ENCODE measurements at places on chromosomes 11 and 22.

GRCh38 chr11:93528252-93528651, 14.9 kb downstream of the SMCO4 start:
- no peak for DNase-seq

GRCh38 chr11:117457031-117457785, 129.6 kb downstream of the CEP164 start:
- DNase-seq: peak; percentile 15

- no peak for DNase-seq
Measured at GRCh38 chr11:18368221-18368620, 26.1 kb upstream of the LDHA start.

- DNase-seq: no peak
Measured at GRCh38 chr11:93766504-93766903, 17.6 kb upstream of the MED17 start.

- no peak for DNase-seq
Measured at GRCh38 chr11:10797001-10797400, 11.7 kb downstream of the EIF4G2 start.

DNA sequence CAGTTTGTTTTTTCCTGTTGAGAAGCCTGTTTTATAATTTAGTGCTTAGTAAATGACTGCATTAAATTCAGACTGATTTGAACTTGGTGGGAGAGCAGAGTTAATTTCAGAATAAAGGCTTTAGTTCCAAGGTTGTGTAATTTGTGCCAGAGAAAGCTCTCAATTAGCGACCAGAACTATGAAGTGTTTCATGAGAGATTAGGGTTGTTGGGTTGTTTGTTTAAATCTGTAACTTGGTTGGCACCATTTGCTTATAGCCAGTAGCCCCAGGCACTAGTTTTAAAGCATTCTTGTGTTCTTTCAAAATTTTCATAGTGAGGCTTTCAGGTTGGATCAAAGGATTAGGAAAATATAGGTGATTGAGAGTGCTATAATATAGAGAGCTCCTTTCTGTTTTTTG, 25.5 kb downstream of the UVRAG start:
- DNase-seq: no peak

DNA sequence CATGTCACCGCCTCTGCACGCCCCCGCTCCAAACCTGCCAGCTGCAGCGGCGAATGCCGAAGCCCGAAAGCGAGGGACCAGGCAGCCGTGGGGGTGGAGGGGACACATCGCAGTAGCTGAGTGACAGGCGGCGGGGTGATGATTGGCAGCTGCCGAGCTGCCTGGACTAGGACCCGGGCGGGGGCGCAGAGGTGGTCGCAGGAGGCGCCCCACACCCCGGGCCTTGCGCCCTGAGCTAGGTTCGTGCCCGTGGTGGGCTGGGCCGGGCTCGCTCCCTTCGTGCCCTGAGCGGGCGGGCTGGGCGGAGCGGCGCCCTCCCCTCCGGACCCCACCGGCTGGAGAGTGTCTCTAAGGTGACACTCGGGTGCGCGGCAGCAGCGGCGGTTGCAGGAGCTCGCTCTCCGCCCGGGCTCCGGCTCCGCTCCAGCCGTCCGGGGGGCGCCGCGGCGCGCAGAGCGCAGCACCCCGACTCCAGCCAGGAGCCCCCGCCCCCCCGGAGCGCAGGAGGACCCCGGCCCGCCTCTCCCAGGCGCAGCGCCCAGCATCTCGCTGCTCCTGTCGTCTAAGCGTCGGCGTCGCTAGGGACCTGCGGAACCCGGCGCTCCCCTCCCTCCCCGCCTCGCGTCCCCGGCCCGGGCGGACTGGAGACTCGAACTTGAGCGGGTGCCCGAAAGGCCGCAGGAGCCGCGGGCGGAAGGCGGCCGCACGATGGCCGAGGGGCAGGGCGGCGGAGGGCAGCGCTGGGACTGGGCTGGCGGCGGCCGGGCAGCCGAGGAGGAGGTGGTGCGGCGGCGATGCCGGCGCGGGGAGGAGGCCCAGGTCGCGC, 14.5 kb upstream of the DGKZ start:
- peak; percentile 46 for DNase-seq

DNA sequence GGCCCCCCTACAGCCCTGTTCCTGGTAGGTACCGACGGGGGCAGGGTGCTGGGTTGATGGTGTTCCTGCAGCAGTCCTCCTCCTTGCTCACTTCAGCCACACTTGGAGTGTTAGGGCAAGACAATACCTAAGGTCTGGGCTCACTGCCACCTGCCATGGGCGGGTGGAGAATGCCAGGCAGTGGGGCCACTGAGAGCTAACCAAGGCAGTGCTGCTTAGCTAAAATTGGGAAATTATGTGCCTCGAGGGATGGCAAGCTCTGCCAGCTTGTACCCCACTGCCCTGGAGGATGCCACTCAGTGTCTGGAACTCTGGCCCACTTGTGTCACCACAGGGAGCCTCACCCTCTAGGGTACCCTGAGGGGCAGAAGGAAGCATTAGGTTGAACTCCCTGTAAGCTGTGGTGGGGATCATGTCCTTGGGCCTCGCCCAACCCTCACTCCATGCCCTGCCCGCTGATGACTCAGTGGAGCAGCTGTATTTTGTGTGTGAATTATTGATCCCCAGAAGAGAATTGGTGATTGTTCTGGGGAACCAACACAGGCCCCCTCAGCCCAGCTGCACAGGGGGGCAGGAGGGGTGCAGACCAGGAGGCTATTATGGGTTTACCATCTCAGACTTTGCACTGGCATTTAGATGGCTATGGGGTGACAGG, 17.7 kb downstream of the PHLDB1 start:
- DNase-seq: peak; percentile 61

- peak; percentile 25 for DNase-seq
Measured at GRCh38 chr22:32904044-32904443, 102.5 kb downstream of the TIMP3 start.

- peak; percentile 93 for DNase-seq
Measured at GRCh38 chr11:87859636-87860035, 315.6 kb downstream of the RAB38 start.

DNA sequence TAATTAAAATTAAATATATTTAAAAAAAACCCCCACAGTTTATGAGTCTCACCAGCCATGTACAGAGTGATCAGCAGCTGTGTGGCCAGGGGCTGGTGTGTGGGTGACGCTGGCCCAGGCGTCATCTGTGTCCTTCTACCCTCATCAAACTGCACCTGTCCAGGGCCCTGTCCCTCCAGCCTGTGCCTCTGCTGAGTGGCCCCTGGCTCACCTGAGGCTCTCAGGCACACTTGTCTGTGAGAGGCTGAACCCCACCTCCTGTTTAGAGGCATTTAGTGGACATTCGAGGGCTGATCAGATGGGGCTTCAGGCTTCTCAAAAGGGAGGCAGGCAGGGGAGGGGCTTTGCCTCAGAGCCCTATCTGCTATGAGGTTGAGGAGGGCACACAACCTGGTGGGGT, 29.9 kb upstream of the SMIM38 start:
- no peak for DNase-seq

DNA sequence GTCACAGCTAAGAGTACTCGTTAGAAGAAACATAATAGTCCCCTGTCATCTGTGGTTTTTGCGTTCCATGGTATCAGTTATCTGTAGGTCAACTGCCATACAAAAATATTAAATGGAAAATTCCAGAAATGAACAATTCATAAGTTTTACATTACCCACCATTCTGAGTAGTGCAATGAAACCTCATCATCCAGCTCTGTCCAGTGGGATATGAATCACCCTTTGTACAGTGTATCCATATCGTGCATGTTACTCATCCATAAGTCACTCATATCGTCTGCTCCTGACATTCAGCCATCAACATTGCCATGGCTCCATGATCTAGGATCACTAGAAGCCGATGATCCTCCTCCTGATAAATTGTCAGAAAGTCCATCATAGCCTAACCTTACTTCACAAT, 174.9 kb upstream of the C11orf87 start:
- DNase-seq: no peak

DNA sequence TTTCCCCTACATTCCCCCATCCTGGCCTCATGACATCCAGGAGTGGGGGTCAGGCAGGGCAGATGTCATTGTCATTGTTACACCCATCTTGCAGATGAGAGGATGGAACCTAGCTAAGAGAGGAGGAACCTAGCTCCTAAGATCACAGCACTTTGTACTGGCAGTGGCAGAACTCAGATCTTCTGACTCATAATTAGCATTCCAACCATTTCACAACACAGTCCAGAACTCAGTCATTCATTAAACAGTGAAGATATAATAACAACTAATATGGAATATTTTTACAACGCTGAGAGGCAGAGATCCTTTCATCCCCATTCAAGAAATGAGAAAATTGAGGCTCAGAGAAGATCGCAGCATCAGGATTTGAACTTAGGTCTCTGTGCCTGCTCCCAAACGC, 127.8 kb downstream of the CHST1 start:
- no peak for DNase-seq

DNA sequence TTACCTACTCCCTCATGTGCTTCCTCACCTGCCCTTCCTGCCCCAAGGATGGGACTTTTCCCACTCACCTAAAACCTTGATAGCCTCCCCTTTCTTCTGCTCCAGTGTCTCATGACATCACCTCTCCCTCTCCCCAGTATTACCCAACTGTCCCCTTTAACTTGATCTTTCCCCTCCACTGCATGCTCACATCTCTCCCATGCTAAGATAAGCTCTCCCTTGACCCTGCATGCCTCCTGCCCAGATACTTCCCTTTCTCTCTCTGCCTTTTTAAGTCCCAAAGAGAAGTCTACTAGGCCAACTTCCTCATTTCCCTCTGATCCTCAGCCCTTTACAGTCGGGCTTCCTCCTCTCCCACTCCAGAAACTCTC, 14.8 kb downstream of the CD3E start:
- DNase-seq: no peak

- no peak for DNase-seq
Measured at GRCh38 chr11:120174866-120175265, 36.0 kb upstream of the OAF start.

- DNase-seq: no peak
Measured at GRCh38 chr11:98398508-98398907, 622.2 kb upstream of the CNTN5 start.

GRCh38 chr22:44319685-44320084, 6.9 kb upstream of the SHISAL1 start:
- no peak for DNase-seq

- no peak for DNase-seq
Measured at GRCh38 chr22:39471381-39472141, 14.7 kb downstream of the MGAT3 start.

- no peak for DNase-seq
Measured at GRCh38 chr22:49518436-49518970, 309.2 kb downstream of the BRD1 start.

DNA sequence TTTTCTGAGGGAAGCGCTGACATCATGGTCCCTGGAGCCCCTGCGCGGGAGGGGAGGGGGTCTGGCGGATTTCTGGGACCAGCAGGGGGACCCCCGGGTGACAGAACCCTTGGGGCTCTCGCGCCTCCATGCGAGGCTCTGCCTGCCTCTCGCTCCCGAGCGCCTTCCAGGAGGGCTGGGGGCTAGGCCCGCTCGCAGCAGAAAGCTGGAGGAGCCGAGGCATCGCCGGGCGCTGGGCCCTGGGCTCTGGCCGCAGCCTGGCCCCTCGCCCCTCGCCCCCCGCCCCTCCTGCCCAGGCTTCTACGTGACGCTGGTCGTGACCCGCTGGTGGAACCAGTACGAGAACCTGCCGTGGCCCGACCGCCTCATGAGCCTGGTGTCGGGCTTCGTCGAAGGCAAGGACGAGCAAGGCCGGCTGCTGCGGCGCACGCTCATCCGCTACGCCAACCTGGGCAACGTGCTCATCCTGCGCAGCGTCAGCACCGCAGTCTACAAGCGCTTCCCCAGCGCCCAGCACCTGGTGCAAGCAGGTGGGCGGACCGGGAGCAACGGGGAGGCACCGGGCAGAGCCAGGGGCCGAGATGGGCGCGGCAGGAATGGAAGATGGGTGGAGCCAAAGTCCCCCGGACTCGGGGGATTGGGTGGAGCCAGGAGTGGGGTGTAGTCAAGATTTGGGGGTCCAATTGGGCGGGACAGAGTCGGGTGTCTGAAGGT, 5.4 kb downstream of the BEST1 start:
- peak; percentile 18 for DNase-seq

- no peak for DNase-seq
Measured at GRCh38 chr11:115166820-115167219, 337.4 kb downstream of the CADM1 start.

DNA sequence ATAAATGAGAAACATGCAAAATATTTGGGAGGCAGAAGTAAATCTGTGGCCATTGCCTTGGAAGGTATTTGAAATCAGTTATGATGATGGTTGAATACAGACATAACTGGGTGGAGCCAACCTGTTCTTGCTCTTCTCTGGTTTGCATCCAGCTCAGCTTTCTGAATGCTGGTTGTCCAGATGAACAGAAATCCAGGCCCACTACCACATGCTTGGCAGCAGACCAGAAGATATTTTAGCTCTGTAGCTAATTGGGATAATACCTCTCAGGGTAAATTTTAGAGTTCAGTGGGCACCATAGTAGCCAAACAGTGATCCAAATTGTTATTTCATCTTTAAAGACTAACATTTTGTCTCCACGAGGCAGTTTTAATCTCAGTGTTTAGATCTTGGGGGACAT, 308.3 kb downstream of the RAB38 start:
- peak; percentile 20 for DNase-seq

DNA sequence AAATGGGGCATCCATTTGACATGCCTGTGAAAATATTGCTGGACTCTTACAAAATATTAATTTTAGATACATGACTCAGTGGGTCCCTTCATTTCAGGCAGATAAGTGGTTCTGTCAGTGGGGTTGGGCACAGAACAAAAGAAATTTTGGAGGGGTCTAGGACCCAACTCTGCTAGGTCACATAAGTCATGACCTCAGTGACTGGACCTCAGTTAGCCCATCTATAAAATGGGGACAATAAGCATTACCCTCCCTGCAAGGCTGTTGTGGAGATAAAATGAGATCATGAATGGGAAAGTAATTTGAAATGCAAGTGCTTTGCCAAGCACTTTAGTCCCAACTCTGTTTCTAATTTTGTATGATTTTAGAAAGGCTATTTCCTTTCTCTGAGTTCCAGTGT, 23.8 kb downstream of the ADORA2A start:
- no peak for DNase-seq

- peak; percentile 29 for DNase-seq
Measured at GRCh38 chr22:50531962-50532674, 2.3 kb upstream of the TYMP start.

DNA sequence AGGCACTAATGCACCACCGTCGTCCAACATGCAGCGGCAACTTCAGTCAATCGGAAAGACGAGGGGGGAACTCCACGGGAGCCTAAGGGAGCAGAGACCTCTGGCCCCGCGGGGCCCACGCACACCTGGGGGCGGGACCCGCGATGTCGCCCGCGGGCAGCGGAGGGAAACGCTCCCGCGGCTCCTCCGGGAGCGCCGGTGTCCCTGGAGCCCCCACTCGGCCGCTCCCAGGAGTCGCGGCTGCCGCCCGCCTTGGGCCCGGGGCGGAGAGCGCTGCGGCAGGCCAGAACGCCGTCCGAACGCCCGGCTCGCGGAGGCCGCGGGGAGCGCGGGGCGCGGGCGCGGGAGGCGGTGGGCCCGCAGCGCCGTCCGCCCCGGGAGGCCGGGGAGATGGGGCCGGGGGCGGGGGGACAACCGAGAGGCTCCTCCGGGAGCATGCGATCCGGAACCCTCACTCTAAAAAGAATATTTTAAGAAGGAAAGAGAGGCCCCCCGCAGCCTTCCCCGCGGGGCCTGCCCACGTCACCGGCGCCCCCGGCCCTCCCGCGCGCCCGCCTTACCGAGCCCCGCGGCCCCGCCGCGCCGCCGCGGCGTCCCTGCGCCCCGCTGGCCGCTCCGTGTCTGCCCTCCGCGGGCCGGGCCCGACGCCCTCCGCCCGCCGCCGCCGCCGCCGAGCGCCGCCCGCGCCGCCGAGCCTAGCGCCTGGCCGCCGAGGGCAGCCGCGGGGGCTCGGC, 86.6 kb upstream of the ARHGAP32 start:
- peak; percentile 37 for DNase-seq

- no peak for DNase-seq
Measured at GRCh38 chr11:134230339-134230738, 5.9 kb downstream of the VPS26B start.
